ENCODE measurements at places on chromosomes 3 and 15. TPM values are rescaled to one million over a fixed set of nuclear protein-coding genes. Genes with fewer than 3 reads are reported as not detected.

The NR1I2 gene
- total RNA-seq = 0.22 TPM

The GOLGA6A gene
- 0.59 TPM for total RNA-seq

DNA sequence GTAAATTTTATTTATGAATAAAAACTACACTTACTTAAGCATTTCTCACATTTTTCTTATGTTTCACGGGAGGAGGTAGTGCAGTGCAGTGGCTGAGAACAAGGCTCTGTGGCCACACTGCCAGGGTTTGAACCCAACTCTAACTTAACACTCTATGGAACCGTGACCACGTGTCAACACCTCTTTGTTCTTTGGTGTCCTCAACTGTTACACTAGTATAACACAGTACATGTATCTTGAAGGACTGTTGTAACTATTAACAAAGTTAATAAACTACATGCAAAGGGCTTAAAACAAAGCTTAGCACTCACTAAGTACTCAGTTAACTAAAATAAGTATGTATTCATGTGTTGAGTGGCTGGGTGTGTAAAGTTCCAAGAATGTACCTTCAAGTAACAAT, 19.5 kb downstream of the CD47 start:
- DNase-seq = no peak
- H3K4me1 ChIP-seq = no peaks in the 10 kb centered on the region
- H3K27me3 ChIP-seq = no peaks in the 10 kb centered on the region
- no peaks in the 10 kb centered on the region for H3K36me3 ChIP-seq

- no peaks in the 10 kb centered on the region for H3K27me3 ChIP-seq
- peaks cover 17% of the 10 kb centered on the region for H3K4me1 ChIP-seq
- no peak overlapping the region for H3K4me3 ChIP-seq
- no peak overlapping the region for H3K27ac ChIP-seq
Observed at GRCh38 chr3:116200956-116201690, 244.2 kb downstream of the LSAMP start.

GRCh38 chr15:32718227-32718820, 520 bp downstream of the GREM1 start:
- H3K4me3 ChIP-seq = peak overlapping the region; percentile 45
- H3K36me3 ChIP-seq = no peaks in the 10 kb centered on the region
- no peak overlapping the region for H3K27ac ChIP-seq
- H3K4me1 ChIP-seq = peaks cover 29% of the 10 kb centered on the region
- peak; percentile 76 for DNase-seq

The ARGFX gene
- not detected for total RNA-seq

DNA sequence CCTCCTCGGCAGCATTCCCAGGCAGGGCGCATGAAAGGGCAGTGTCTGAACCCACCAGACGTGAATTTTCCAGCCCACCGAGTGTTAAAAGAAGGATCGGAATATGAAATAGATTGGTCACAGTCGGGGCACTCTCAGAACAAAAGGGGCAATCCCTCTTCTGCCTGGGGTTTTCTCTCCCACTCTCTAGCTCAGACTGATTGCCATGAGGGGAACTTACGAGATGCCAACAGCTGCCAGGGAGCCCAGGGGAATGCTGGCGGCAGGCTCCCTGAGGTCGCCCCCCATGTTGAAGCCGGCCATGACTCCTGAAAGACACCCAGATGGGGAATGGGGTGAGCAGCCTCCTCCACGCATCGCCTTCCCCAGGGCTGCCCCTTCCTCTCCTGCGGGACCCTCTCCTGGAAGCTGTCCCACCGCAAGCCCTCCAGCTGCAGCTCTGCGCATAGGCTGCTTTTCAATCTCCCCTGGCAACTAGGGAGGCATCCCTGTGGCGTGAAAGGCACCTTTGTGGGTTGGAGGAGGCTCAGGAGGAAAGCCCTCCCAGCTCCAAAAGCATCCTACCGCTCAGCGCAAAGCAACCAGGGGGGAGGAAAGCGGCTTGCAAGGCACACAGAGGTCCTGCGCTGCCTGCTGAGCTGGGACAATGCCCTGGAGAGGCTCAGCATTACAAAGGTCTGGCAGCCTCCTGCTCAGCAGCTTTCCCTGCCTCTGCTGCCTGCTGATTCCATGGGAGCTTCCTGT, 64.8 kb upstream of the HEG1 start:
- peaks cover 9% of the 10 kb centered on the region for H3K27me3 ChIP-seq
- no peaks in the 10 kb centered on the region for H3K36me3 ChIP-seq
- H3K4me1 ChIP-seq = peaks cover 48% of the 10 kb centered on the region
- H3K27ac ChIP-seq = no peak overlapping the region
- peak; percentile 90 for DNase-seq

DNA sequence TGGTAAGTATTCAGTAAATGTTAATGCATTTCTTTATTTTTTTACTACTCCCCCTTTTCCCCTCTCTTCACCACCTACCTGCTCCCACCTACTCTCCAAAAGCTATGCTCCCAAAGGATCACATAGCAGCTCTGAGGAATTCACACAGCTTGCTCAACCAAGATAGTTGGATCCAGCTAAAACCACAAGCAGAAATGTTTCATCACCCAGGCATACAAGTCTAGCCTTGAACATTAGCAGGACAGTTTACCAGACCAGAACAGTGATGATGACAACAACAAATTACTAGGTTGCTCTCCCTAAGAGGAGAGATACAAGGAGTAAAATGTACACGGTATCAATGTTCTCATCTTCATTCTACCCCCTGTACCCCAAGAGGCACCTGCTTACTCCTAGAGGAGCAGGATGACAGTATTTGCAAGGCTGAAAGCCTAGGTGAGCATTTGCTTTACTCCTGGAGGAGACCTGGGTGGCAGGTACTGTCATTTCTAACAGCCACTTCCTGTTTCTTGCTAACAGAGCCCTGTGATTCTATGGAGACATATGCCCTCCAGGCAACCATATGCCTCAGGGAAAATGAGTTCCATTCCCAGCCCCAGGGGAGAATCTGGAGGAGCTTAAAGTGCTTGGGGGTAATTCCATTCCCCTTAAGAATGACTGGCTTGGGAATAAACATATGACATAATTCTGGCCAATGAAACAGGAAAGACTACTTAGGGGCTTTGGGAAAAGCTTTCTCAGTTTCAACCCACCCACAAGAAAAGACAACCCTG, 237.5 kb downstream of the NTRK3 start:
- no peak overlapping the region for H3K27ac ChIP-seq
- no peak overlapping the region for H3K4me3 ChIP-seq
- H3K27me3 ChIP-seq = no peaks in the 10 kb centered on the region
- H3K36me3 ChIP-seq = no peaks in the 10 kb centered on the region

The RSRC1 gene
- 48.6 TPM for total RNA-seq

The CXCR6 gene
- not detected for total RNA-seq

The CGNL1 gene
- total RNA-seq = 4.0 TPM

- H3K4me1 ChIP-seq = no peaks in the 10 kb centered on the region
- no peaks in the 10 kb centered on the region for H3K36me3 ChIP-seq
- DNase-seq = no peak
- H3K27ac ChIP-seq = no peak overlapping the region
- no peak overlapping the region for H3K4me3 ChIP-seq
- no peaks in the 10 kb centered on the region for H3K27me3 ChIP-seq
Observed at GRCh38 chr3:21273259-21274025, 477.6 kb downstream of the ZNF385D start.

- no peak overlapping the region for H3K27ac ChIP-seq
- H3K4me1 ChIP-seq = peaks cover 13% of the 10 kb centered on the region
- no peaks in the 10 kb centered on the region for H3K36me3 ChIP-seq
- H3K27me3 ChIP-seq = no peaks in the 10 kb centered on the region
- DNase-seq = no peak
Observed at GRCh38 chr15:32981536-32981935, 213.0 kb downstream of the FMN1 start.

GRCh38 chr3:138911621-138912020, 35.3 kb downstream of the FOXL2 start:
- no peaks in the 10 kb centered on the region for H3K36me3 ChIP-seq
- no peak overlapping the region for H3K27ac ChIP-seq
- peaks cover 6% of the 10 kb centered on the region for H3K27me3 ChIP-seq
- H3K4me1 ChIP-seq = no peaks in the 10 kb centered on the region

GRCh38 chr15:74795966-74796625, 14.2 kb downstream of the CSK start:
- H3K27ac ChIP-seq = no peak overlapping the region
- H3K4me1 ChIP-seq = peaks cover 8% of the 10 kb centered on the region
- no peak overlapping the region for H3K4me3 ChIP-seq
- no peak for DNase-seq
- no peaks in the 10 kb centered on the region for H3K36me3 ChIP-seq

- peak; percentile 31 for DNase-seq
- no peaks in the 10 kb centered on the region for H3K36me3 ChIP-seq
- no peak overlapping the region for H3K27ac ChIP-seq
- H3K4me1 ChIP-seq = peaks cover 3% of the 10 kb centered on the region
- no peak overlapping the region for H3K4me3 ChIP-seq
- no peaks in the 10 kb centered on the region for H3K27me3 ChIP-seq
Observed at GRCh38 chr15:60672400-60672799, 193.5 kb upstream of the ICE2 start.

DNA sequence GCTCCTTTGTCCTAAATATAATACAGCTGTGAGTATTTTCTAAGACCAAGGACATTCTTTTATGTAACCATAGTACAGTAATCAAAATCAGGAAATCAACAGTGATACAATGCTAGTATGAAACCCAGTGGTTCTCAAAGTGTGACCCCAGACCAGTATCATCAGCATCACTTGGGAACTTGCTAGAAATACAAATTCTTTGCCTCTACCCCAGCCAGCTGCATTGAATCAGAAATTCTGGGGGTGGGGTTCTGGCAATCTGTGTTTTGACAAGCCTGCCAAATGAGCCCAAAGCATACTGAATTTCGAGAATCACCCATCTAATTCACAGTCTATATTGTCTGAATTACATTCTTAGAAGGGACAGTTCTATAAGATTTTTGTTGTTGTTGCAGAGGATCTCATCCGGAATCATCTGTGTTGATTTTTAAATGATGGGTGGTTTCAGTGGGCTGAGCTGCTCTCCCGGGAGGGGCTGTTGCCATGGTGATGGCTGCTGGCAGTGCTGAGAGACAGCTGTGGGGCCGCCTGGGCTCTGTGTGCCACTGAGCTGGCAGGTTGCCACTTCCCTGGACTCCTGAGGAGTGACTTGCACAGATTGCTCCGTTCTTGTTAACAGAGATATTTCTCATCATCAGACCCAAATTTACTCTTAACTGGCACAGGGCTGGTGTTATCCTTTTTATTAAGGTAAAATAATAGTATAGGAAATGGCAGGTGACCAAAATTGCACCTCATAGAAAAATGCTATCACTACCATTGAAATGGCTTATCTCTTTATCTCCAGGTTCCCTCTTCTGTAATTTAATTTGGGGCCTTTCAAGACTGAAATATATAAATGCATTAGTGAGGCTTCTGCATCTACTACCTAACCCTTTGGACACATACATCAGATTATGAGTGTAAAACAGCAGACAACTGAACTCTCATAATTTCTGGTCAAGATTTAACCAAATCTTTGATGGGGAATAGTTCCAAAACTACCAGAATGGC, 56.5 kb downstream of the NEK11 start:
- DNase-seq = peak; percentile 67
- H3K27me3 ChIP-seq = no peaks in the 10 kb centered on the region
- no peak overlapping the region for H3K27ac ChIP-seq
- H3K4me1 ChIP-seq = peaks cover 17% of the 10 kb centered on the region
- H3K36me3 ChIP-seq = no peaks in the 10 kb centered on the region
